Suppressor macrophage treated with lipopolysaccharide for 4 hours (primary cell): ENCODE measurements at places on chromosomes 13 and 19.

- DNase-seq: no peak
Observed at GRCh38 chr13:96646515-96647211, 347.6 kb downstream of the OXGR1 start.

DNA sequence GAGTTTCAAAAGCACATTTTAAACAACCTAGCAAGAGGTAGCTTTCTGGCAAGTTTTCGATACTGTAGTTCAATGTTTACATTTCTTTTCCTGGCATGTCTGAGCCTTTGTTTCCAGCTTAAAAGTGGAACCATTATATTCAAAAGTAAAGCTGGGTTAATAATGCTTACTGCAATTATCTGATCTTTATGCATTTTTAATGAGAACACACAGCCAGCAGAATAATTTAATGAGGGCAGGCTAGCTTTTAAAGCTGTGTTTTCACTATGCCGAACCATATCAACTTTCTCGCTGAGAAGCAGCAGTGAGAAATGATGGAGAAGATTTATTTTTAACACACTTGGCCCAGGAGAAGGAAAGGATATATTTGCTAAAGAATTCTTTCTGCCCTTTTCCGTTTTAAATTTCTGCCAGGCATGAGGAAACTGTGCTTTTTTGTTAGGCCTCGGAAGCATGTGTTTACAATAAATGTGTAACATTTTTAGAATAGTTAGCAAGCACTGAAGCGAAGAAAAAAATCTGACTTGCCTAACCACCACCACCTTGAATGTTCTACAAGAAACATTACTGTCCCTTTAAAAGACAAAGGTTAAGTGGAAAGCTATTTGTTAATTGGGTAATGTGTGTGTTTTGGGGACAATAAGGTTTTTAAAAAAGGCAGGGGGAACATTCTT is 1.0 kb downstream of the MBNL2 start:
- no peak for DNase-seq

GRCh38 chr19:6861683-6862286 is 25.6 kb upstream of the ADGRE1 start:
- no peak for DNase-seq

- no peak for DNase-seq
Observed at GRCh38 chr13:24511816-24512196, 772 bp downstream of the PARP4 start.

DNA sequence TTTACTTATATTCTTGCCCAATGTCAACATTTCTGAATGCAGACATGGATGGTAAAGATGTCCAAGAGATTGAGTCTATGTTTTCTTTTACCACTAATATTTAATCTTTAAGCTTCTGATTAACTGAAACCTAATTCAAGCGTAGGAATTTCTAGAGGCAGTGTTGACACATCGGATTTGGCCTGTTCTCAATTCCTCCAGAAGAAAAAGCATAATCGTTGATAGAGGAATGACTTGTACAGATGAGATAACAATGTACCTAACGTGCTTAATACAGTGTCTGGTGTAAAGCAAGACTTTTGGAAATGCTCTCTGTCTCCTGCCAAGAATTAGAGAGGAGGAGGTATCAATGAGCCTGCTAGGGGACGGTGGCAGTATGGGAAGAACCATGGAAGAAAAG is 35.2 kb downstream of the SLC15A1 start:
- DNase-seq: no peak

DNA sequence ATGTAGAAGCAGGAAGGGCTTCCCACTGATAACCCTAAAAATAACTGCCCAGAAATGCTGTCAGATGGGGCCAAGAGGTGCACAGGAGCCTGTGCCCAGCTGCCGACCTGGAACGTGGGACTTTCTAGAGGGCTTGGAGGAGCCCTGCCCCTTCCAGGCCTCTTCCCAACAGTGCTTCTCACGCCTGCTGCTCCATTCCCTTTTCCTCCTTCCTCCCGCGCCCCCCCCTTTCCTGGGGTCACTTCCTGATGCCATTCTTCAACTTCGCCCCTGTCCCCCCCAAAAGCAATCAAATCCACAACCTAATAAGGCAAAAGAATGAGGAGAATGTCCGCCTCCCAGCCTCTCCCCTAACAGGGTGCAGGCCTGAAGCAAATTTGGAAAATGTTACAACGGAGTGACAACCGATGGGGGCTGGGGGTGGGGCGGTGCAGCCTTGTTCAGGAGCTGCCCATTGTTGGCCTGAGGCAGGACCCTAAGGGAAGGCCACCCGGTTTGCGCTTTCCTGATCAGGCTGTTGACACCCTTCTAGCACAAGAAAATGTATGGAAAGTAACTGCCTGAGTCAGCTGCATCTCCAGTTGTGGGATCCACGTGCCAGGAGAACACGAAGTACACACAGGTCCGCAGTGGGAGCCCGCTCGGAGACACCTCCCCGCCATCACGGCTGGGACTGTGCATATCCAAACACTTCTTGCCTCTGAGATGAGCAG is 18.7 kb downstream of the ACTN4 start:
- DNase-seq: no peak

DNA sequence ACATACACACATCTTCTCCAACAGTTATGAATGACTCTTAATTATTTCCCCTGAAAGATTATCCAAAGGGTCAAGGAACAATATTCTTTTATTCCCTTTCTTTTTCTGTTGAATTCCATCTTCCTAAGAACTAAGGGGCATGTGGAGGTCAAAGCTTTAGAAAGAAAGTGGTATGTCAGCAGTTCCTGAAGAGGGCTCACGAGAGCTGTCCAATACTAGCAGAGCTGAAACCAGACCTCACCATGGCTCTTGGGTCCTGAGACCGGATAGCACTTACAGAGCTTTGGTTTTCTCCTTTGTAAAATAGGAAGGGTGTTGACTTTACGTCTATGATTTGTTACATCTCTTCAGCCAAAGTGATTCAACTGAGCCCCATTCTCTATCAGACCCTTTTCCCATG is 109.8 kb upstream of the FREM2 start:
- DNase-seq: no peak

DNA sequence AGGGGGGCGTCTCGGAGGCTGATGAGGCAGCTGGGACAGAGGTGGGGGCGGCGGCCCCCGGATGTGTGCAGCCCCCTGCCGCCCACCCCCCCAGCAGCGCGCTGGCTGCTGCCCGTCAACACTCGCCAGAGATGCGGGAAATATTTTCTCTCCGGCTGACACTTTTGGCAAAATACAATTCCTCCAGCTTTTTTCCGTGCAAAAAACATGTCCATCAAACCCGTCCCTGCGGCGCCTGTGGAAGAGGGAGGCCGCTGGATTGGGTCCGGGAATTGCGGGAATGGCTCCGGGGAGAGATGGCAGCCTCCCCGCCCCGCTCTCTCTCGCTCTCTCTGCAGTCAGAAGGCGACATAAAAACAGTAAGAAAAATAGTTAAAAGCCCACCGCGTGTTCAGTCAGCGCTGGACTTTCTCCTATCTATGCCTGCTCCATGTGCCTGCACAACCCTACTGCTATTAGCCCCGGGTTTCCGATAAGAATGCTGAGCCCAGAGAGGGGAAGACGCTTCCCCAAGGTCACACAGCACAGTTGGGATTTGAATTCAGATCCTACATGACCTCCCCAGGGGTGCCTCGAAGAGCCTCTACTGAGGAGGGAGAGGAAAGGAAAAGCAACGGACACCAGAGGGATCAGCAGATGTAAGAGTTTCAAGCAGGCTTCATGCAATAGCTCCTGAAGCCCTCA is 23.2 kb downstream of the ZNRF4 start:
- no peak for DNase-seq

DNA sequence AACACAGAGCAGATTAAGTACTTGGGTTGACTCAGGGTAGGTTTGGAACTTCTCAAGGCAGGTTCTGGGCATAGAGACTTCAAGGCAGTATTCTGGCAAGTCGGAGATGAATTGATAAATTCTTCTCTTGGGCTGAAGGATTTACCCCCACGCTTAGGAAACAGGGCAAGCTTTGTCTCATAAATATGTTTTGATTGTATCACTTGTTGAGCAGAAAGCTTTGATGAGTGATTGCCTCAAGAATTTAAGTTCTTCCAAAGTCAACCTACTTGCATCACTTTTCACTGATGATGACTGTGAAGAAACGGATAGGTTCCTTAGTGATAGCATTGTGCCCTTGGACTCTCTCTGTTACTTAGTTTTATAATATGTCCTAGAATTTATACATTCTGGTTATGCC is 258.6 kb upstream of the DACH1 start:
- no peak for DNase-seq

DNA sequence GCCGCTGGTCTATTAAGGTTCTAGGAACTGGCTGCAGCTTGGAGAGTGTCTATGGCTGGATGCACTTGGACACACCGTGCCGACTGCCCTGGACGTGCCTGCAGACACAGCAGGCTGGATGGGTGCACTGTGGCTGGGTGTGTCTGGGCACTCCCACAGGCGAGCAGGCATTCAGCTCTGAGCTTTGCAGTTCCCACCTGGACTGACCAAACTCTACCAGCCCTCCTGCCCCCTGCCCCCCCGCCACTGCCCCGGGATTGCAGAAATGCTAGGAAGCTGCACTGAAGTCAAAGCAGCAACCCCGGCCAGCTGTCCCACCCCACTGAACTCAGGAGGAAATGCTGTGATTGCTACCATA is 7.0 kb upstream of the LRP3 start:
- DNase-seq: no peak

GRCh38 chr19:17424743-17425365 is 5.0 kb downstream of the MVB12A start:
- no peak for DNase-seq

- no peak for DNase-seq
Observed at GRCh38 chr13:85879014-85879413, 79.8 kb upstream of the SLITRK6 start.

DNA sequence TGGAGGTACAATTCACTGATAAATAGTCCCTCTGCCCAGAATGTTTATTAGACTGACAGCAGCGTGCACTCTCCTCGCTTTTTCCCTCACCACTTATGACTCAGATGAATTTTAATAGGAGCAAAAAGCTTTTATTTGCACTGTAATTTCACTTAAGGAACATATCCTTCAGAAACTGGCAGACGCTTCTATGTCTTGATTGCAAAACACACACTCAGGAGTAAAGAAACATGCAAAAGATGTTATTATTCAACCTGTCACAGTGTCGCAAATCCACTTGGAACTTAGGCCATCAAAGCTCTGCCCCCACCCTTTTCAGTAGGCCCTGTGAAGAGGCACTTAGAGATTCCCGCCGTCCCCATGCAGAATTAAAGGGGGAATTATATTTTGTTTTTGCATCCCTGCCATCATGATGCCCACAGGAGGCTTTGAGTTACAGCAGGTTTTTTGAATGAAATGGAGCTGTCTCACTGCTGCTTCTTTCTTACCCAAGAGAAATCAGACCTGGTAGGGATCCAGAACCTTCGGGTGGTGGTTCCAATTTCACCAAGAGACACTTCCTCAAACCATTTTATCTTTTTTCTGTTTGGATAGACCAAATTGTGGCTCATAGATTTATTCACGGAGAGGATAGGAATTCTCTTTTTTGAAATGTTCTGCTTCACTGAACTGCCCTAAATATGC is 74.5 kb downstream of the GGACT start:
- DNase-seq: no peak

DNA sequence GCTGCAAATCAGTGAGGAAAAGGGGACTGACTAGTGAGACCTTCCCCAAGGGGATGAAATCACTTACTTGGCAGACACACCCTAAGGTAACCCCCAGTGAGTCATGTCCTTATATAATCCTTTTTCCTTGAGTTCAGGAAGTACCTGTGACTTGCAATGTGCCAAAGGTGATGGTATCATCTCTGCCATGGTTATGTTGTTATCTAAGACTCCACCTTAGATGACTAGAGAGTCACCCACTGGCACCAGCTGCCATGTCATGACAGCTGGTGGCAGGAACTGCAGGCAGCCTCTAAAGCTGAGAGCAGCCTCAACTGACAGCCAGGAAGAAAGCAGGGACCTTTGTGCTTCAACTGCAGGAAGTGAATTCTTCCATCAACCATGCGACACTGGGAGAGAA is 12.5 kb downstream of the PBX4 start:
- DNase-seq: no peak

DNA sequence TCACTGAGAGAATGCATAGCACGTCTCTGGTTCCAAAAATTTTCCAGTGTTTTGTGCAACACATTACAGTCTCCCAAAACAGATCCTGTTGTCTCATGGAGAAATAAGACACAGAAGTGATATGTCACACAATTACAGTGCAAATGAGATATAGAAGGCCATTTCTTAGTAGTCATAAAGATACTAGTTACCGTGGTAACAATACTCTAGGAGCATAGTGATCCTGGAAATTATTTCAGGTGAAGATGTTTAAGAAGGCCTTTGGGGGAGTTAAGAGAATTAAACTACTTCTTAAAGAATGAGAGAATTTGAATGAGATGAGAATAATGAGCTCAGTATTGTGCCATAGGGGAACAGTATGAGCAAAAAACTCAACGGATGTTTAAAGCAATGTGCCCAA is 628.0 kb upstream of the MIR17HG start:
- no peak for DNase-seq

- no peak for DNase-seq
Observed at GRCh38 chr19:726993-727956, 18.5 kb downstream of the PALM start.

GRCh38 chr13:29515372-29515771 is 80.1 kb downstream of the SLC7A1 start:
- no peak for DNase-seq

DNA sequence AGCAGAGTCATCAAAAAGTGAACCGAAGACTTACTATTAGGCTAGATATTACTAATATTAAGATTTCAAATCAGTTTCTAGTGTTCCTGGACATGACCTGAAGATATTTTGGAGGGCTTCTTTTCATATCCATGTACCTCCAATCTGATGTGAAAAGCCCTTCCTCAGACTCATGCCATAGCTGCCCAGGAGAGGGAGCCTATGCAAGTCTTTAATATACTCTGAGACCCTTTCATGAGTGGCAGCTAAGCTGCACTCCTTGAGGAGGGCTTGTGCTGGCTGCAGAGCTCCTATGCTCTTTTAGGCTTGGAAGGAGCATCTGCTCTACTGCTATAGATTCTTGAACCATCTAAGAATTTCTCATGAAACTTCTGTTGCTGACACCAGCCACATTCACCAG is 715.3 kb downstream of the OLFM4 start:
- no peak for DNase-seq

- DNase-seq: no peak
Observed at GRCh38 chr19:42153672-42154433, 21.6 kb upstream of the POU2F2 start.

DNA sequence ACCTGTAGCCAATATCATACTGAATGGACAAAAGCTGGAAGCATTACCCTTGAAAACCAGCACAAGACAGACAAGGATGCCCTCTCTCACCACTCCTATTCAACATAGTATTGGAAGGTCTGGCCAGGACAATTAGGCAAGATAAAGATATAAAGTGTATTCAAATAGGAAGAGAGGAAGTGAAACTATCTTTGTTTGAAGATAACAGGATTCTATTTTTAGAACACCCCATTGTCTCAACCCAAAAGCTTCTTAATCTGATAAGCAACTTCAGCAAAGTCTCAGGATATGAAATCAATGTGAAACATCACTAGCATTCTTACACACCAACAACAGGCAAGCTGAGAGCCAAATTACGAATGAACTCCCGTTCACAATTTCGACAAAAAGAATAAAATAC is 17.8 kb upstream of the CCNA1 start:
- no peak for DNase-seq
